ENCODE measurements at places on chromosomes 1 and 21.

DNA sequence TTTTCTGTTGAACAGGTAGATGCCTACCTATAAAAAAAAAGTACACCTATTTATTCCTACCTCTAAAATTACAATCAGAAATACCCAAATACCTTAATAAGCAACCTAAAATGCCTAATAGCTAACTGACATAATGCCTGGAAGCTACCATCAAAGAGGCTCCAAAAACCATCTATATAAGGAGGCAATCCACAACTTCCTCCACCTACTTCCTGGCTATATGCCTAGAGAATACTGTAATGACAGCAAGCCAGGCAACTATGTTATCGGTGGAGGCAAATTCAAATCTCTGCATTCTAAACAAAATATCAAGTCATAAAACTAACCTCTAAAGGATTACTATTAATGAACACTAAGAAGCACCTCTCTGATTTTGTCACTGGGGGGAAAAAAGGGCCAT is 10.1 kb downstream of the ZNF644 start:
- no peak for ATAC-seq

DNA sequence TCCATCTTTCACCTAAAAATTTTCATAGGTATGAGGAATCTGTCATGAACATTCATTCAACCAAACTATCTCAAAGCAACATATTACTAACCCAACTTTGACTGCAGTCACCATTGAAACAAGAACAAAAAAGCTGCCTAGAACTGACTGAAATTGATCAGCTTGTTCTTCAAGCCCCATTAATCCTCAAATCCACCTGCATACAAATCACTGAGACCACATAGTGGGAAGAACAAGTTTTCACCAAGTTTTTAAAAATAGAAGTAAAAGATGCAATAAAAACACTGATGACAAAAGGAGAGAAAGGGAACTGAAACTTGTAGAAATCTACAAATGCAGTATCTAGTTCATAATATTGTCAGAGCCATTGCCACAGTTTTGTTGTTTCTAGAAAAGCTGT is 6.1 kb downstream of the SORT1 start:
- no peak for ATAC-seq

DNA sequence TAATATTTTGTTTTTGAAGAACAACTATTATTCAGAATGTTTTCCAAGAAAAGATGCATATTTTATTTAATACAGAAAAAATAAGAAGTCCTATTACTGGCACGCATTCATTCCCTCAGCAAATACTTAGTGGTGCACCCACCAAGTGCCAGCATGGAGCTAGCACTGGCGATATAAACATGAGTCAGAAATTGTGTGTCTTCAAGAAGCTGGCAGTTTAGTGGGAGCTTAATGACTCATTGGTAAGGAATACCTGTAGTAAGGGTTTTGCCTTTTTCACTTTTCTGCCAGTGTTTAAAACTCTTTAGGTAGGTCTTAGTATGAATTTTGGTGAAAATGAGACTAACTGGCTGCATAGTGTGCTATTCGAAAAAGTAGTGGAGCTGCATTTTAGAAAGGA is 6.3 kb downstream of the MAGI3 start:
- ATAC-seq = peak; percentile 78

- ATAC-seq = no peak
Observed at GRCh38 chr1:6002714-6003501, 10.7 kb upstream of the NPHP4 start.

DNA sequence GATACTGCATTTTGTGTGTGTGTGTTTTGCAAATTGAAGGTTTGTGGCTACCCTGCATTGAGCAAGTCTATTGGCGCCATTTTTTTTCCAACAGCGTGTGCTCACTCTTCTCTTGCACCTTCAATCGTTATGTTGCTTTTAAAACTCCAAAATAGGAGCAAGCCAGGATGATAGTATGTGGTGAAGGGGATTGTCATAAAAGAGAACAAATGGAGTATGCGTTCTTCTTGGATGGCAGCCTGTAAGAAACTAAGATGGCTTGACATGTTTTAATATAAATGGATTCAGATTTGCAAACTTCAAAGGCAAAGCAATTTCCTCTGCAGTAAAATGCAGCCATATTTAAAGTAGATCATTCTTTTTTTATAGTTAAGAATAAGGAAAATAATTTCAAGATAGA is 43.2 kb upstream of the KCNK1 start:
- ATAC-seq = no peak

- no peak for ATAC-seq
Observed at GRCh38 chr1:29290414-29290985, 54.2 kb downstream of the PTPRU start.

DNA sequence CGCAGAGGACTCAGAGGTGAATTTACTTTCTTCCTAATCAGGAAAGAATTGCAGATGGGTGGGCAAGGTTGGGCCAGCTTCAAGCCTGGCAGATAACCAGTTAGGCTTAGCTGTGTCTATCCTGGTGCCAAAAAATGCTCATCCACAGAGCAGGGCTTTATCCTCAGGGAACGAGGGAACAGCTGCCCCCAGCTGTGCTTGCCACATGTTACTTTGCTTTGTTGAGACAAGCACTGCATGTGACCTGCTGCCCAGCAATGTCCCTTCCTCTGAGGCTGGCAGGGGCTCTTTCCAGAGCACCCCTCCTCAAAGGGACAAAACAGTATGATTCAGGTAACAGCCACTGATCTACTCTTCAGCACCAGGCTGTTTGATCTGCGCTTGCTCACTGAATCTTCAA is 505.1 kb upstream of the USP24 start:
- ATAC-seq = no peak

- ATAC-seq = no peak
Observed at GRCh38 chr1:243727503-243728203, 122.4 kb downstream of the AKT3 start.

GRCh38 chr21:20721151-20721550 is 277.1 kb upstream of the NCAM2 start:
- no peak for ATAC-seq

DNA sequence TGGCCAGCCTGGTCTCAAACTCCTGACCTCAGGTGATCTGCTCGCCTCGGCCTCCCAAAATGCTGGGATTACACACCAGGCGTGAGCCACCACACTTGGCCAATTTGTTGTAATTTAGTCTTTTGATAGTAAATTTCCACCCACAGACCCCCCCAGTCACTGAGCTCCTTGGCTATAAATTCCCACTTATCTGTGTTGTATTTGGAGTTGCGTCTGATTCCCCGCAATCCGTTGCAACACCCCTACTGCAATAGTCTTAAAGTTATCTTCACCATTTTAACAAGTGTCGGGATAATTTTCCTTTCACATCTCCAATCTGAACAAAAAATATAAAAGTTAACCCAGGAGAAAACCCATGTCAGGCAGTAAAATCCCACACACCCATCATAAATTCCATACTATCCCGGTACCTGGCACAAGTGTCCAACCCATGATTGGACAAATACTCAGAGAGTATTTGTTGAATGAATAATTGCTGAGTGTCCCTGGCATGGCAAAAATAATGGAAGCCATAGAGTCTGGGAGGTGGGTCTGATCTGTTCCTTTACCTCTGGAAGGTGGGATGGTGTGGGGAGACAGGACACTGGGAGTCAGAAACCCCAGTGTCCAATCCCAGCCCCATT is 9.3 kb upstream of the CNR2 start:
- no peak for ATAC-seq

DNA sequence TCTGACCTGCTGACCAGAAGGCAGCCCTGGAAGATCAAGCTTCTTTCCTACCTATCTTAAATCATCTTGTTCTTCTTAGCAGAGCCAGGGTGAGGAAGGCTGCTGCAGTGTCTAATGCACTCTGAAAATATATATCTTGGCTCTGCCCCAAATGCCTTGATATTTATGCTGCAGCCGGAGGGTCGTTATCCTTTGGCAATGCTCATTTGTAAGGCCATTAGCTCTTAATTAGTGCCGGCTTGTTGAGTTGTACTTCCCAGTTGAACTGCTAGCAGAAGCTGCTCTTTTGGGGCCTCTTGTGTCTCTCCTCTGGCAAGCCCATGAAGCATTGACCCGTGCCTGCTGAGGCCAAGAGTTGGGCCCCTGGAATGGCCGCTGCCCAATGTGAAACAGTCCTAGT is 4.2 kb upstream of the GNL2 start:
- no peak for ATAC-seq

- peak; percentile 95 for ATAC-seq
Observed at GRCh38 chr1:241775021-241775420, 73.0 kb upstream of the EXO1 start.

GRCh38 chr1:6185635-6186382 is 5.7 kb upstream of the CHD5 start:
- peak; percentile 17 for ATAC-seq

DNA sequence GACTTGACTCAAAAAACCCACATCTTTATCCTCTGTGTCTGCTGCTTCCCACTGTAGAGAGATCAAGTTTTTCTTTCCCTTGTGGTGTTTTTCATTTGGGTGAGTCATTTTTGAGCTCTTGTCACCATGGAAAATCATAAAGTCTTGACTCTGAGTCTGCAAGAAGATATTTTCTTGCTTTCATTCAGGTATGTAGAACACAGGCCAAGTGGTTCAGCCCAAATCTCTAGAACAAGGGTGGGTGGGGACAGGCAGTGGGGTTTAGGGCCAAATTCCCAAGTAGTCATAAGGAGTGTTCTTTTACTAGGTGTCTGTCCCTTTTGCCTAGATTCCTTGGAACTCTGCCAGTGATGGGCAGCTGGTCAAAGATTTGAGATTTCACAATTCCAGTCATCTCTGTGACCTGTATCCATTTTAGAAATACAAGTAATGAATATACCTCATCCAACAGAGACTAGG is 21.5 kb upstream of the ARHGAP29 start:
- ATAC-seq = no peak

DNA sequence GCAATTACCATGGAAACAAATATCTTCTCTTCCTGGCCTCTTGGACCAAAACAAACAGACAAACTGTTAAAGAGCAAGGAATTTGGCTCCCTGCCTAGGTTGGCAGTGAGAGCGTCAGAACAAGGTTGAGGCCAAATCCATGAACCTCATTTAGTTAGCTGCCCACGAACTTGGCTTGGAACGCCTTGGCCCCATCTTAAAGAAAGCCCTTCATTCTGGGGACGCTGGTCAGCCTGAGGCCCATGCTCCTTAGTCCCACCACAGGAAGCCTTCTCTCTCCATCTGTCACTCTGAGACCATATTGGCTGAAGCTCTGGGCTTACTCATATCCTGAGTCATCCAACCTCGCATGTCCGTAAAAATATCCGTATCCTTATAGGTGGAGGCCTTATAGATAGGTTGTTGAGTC is 62.4 kb upstream of the DIRAS3 start:
- ATAC-seq = peak; percentile 54

DNA sequence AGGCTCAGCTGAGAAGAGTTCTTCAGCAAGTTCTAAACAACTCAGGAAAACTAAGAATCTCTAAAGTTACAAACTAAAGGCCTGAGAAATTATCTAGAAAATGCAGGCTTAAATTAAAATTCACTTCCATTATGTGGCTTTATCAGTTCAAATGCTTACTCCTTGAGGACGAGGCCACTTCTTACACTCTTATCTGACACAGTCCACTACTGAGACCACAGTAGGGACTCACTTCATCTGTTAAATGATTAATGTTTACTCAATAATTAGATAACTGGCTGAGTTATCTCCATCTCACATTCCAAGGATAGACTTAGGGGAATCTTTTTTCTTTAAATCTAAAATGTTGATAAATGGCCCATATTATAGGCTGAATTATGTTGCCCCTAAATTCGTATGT is 1.6 kb downstream of the C1orf141 start:
- no peak for ATAC-seq

- no peak for ATAC-seq
Observed at GRCh38 chr1:24621121-24621520, 22.0 kb upstream of the SRRM1 start.

GRCh38 chr1:218785928-218786327 is 387.8 kb upstream of the LYPLAL1 start:
- no peak for ATAC-seq

DNA sequence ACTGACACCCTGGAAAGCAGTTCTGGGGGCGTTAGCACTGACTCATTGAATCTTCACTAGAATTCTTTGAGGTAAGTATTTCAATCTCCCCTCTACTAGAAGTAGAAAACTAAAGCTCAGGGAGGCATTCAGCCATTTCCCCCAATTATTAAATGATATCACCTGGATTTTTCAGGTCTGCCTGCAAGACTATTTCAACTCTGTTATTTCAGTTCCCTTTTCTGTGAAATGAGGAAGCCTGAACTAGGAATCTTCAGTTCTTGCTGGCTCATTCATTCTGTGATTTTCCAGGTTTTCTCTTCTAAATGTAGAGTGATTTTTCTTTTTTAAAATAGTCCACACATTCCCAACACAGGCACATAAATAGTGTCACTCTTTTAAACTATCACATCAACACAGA is 337.0 kb upstream of the NR5A2 start:
- ATAC-seq = no peak

DNA sequence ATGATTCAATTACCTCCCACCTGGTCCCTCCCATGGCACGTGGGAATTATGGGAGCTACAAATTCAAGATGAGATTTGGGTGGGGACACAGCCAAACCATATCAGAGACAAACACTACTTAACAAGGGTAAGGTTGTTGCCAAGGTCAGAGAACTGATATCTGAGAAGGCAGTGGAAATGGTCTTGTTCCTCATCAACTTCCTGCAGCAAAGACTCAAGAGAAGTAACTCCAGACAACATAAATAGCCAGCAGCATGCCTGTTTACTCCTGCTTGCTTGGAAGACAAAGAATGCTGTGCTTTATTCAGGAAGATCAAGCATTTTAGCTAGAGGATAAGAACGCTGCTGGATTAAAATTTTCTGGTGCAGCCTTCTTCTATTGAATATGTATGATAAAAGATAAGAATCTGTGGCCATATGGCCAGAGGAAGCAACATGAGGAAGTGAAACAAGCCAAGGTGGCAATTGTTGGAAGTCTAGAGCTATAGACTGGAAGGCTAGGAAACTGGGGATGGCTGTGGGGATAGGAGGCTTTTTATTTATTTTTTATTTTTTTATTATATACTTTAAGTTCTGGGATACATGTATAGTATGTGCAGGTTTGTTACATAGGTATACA is 36.4 kb downstream of the DDAH1 start:
- ATAC-seq = no peak
